Left hindlimb (tissue), 1 donor: ENCODE measurements at places on chromosomes 7 and 10.

DNA sequence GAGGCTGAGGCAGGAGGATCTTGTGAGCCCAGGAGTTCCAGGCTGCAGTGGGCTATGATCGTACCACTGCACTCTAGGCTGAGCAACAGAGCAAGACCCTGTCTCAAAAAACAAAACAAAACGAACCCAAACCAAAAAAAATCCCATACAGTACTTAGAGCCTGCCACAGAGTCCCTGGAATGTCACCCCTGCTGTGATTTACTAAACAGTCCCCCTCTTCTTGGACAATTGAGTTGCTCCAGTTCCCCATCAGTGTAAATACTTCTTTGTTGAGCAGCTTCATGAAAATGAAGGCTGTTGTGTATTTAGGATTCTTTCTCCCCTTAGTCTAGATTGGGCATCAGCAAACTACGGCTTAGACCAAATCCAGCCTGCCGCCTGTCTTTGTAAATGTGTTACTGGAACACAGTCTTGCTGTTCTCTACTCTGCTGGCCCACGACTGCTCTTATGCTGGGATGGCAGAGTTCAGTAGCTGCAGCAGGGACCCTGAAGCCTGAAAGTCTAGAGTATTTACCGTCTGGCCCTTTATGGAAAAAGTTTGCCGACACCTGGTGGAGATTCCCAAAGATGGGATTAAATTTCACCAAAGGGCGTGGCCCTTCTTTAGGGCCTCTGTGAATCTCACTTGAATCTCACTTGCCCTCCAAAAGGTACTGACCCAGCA is 57.8 kb downstream of the PALD1 start:
- no peak for DNase-seq

GRCh38 chr10:77230194-77230593 is 407.4 kb downstream of the KCNMA1 start:
- DNase-seq: no peak

DNA sequence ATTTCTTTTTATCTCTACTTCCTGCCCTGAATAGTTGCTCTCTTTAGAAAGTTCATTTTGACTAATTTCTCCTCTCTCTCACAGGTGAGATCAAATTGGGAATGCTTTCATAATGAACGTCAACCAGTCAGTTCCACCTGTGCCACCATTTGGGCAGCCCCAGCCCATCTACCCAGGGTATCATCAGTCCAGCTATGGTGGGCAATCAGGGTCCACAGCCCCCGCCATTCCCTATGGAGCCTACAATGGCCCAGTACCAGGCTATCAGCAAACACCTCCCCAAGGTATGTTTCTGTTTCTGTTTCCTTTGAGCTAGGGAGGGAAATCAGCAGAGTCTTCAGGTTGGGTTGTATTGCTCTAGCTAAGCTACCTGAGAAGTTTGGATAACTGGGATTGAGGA is 2.5 kb downstream of the SEC24C start:
- DNase-seq: no peak

DNA sequence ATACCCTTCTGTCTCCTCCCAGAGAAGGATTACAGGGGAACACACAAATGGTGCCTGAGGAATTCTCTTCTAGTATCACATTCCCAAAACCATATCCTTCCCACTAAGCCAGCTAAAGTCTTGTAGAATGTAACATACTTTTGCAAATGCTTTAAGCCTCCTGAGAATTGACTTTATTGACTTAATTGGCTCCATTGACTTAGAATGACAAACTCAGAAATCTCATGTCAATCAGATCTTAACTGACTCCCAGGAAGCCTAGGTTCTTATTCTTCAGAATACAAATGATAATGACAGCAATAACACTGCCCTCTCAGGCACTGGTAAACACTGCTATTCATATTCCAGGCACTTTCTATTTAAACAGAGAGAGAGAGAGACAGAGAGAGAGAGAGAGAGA is 356.9 kb upstream of the PRKCQ start:
- DNase-seq: no peak

DNA sequence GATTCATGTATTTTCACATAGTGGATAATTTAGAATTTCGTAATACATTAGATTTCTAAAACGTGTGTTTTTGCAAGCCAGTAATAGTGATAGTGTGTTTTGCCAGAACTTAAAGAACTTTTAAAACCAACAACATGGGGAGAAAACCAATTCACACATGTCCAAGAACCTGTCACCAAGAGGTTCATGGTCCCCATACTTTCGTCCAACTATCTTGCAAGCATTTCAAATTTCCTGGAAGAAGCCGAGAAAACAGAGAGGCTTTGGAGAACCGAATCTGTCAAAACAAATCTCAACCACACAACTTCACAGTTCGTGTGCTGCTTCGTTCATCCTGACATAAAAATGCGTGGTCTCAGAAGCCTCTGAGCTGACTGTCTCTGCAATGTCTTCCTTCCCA is 31.9 kb downstream of the GFRA1 start:
- DNase-seq: no peak

DNA sequence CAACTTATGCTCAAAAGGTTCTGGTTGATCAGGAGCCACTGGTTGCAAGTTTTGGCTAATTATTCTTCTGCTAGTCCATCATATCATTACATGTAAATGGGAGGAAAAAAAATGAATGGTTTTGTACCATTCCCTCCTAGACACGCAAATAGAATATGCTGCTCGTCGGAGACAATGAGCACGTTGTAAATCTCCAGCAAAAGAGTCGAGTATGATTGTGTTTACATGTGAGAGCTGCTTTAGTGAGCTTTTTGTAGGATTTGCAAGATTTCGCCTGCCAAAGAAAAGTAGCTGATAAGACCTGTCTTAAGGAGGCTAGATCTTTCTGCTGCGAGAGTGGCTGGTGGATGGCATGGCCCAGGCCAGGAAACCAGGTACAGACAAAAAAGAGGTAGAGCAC is 109.0 kb downstream of the ZMYND11 start:
- DNase-seq: no peak

GRCh38 chr10:120017733-120018417 is 125.3 kb downstream of the SEC23IP start:
- DNase-seq: no peak

DNA sequence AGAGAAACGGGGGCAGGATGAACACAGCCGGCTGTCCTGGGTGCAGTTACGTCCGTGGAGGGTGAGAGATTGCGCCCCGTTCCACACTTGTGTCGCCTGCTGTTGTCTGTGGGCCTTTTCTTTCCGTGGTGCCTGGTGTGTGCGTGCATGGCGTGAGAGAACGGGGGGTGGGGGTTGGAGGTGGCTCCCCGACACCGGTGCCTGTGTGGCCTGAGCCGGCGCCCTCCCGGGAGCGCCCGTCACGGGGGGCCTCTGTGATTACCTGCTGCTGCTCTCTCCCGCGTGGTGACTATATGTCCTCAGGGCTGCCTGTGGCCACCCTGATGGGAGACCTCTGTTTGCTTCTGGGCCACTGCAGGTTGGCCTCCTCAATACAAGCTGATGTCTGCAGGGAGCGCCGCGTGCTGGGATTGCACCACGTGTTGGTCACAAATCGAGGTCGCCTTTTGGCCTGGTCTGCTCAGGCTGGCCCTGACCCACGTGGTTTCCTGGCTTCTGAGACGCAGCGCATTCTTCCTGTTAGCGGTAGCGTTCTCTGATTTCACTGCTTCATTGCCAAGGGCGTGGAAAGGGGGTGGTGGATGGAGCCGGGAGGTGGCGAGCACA is 10.9 kb upstream of the AP5Z1 start:
- no peak for DNase-seq

- DNase-seq: no peak
Measured at GRCh38 chr10:80487791-80488538, 33.9 kb downstream of the TSPAN14 start.

GRCh38 chr10:89295597-89295996 is 6.2 kb upstream of the IFIT2 start:
- no peak for DNase-seq

- DNase-seq: no peak
Measured at GRCh38 chr7:105935250-105935649, 27.8 kb upstream of the CDHR3 start.

DNA sequence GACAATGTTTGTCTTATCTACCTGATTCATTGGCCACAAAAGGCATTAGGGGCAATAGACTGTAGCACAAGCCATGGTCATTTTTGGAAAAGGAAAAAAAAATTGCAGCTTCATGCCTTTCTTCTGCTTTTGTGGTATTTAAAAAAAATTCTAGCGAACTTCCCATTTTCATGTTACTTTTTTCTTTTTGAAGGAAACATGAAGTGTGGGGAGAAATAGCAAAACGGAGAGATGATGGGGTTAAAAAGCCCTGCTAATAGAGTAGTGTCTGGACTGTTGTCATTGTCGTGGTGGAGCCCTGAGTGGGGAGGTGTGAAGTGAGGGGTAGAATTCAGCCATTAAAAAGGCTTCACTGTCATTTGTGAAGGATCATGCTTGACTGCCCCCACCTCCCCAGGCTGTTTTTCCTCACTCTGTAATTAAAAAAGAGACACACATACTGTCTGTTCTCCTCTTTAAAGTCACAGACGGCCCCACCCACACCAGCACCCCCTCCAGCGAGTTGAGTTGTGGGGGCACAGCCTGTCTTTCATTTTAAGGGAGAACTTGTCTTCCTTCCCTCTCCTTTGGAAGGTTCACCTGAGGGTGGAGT is 272.4 kb downstream of the CREB5 start:
- DNase-seq: no peak
